COR-L47 (cell line): ENCODE measurements at places on chromosomes 1 and 21.
A peak's percentile ranks its signal among the peaks of the same experiment; 100 is the strongest.

- peak; percentile 29 for DNase-seq
These were observed 20.7 kb downstream of the LGR6 start for GRCh38 chr1:202214089-202214843.

GRCh38 chr1:217066794-217067193 lies 343.6 kb upstream of the ESRRG start:
- DNase-seq: no peak

- DNase-seq: no peak
These were observed 24.0 kb upstream of the SLC30A10 start for GRCh38 chr1:219952361-219952760.

- no peak for DNase-seq
These were observed 8.6 kb downstream of the PRKACB start for GRCh38 chr1:84152649-84153056.

DNA sequence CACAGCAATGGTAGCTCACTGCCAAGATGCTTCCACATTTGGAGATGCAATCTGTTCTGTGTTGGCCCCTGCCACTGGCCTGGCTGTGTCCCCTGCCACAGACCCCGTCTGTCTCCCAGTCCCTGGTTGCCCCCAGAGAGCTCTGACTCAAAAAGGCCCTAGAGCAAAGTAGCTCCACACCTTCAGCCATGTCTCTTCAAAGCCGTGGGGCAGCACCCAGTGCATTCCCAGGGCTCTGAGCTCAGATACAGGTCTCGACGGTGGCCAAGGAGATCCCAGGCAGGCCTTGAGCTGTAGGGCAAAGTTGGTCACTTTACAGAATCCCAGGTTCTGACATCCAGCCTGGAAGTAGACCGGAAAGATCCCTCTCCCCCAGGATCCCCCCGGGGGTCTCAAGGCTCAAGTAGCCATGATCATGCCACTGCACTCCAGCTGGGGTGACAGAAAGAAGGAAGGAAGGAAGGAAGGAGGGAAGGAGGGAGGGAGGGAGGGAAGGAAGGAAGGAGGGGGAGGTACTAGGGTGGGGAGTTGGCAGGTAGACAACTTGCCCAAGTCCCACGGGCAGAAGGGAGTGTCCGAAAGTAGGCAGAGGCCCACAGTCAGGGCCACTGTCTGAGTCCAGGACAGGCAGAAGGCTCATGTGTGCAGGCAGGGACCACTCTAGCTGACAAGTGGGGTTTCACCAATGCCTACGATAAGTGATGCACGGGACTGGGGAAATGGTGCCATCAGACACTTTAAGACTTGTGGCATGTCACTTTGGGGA lies 4.8 kb upstream of the ARF1 start:
- no peak for DNase-seq

GRCh38 chr1:155024315-155024714 lies 9.3 kb downstream of the DCST2 start:
- DNase-seq: no peak

- no peak for DNase-seq
These were observed 29.1 kb upstream of the GOLT1A start for GRCh38 chr1:204242920-204243319.

- DNase-seq: peak; percentile 49
These were observed 21.1 kb downstream of the CACNA1E start for GRCh38 chr1:181504399-181504842.

DNA sequence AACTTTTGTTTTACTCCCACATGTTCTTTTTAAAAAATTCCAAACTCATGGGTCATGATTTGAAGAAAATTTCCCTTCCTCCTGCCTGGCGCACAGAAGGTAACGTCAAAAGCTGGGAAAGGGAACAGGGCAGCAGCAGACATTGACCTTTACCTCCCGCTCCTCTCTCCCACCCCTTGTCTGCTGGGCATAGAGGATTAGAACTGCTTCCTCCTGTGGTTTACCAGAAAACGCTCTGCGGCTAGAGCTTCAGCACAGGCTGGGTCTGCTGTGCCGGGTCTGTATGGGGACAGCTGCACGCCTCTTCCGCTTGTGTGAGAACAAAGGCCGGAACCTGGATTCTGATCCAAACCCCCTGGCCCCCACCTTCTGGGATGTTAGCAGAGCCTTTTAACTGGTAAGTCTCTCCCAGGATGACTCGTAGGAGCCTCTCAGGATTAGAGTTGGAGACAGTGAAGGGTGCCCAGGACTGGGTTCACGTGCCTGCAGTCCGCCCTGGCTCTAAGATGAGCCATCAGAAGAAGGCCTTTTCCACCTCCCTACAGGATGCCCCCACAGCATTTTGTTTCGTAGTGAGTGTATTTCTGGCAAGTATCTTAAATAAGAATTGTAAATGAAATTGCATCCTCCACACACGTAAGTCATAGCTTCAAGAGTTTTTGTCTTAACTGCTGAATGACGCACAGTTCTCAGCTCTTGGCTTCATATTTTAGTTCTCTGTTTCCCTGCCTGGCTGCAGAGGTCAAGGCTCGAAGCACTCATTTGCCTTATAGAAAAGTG lies 5.2 kb downstream of the H6PD start:
- DNase-seq: no peak

- DNase-seq: no peak
These were observed 359.3 kb upstream of the RUNX1 start for GRCh38 chr21:35408401-35408800.

GRCh38 chr1:115879977-115880376 lies 39.1 kb upstream of the NHLH2 start:
- no peak for DNase-seq

DNA sequence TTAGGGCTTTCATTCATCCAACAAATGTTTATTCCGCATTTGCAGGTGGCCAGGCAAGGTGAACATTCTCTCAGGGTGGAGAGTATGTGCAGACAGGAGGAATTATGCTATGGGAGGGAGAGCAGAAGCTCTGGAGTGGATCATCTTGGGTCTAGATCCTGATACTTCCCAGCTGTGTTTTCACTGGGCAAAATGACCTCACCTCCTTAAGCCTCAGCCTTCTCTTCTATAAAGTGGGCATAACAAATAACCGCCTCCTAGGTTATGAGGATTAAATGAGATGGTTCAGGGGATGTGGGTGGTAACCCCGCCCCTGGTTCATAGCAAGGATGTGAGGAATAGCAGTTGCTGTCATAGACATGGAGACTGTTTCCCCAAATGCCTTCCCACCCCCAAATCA lies 1.7 kb upstream of the TMEM51 start:
- DNase-seq: no peak

- DNase-seq: no peak
These were observed 39.5 kb upstream of the RCC1 start for GRCh38 chr1:28466226-28466778.

DNA sequence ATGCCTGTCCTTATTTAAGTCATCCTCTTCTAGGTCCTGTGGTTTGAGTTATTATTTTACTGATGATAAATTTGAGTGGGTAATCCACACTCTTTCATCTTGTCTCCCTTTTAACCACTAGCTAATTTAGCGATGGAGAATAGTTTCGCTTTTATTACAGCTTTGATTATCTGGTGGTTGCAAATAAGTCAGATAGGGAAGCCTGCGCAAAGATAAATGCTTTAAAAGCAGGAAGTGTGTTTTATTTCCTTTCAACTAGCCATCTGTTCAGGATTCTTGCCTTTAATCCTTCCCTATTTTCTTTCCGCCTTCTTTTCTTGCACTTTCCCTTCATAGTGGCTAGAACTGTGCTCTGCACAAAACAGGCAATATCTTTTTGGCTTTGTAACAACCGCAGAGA lies 129.0 kb downstream of the TGFB2 start:
- no peak for DNase-seq

DNA sequence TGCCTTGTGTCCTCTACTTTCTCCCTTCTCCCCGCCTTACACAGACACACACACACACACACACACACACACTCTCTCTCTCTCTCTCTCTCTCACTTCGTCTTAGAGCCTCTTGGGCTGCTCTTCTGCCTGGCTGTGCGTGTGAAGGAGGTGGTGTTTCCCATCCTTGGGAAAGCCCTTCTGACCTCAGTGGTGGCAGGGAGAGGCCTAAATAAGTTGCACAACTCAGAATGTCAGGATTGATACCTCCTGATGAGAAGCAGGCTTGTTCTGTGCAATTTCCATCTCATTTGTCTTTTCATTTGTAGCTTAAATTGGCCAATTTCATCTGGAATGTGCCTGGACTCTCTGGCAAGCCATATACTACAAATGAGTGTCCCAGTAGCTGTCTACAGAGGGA lies 25.0 kb downstream of the LRRN2 start:
- no peak for DNase-seq

DNA sequence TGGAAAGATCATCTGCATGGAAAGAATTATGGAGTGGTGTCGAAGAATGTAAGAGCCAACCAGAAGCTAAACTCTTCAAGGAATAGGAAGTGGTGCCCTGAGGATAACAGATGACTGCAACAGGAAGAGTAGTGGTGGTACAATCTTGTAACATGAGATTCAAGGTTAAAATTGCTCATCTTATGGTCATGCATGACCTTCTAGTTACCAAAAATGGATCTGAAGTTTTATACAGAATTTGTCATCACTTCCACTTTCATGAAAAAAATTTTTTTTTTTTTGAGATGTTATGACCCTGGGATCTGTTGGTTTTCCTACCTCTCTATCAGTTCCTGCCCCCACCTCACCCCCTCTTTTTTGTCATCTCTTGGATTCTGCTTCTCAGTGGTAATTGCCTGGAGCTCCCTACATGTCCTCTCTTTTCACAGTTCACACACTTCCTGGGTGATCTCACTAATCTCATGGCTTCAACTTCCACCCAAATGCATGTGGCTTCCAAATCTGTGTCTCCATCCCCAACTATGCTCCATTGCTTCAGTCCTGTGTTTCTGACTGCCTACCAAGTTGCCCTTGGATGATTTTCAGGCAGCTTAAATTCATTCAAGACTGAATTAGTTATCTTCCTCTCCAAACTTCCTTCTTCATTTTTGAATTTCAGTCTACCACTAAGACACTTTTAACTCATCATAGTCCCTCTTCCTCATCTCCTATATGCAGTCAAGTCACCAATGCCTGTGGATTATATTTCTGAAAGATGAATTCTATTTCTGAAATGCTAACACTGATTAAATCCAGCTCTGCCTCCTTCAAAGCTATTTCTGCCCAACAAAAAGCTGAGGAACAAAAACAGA lies 48.4 kb downstream of the SLAMF6 start:
- no peak for DNase-seq

- no peak for DNase-seq
These were observed 14.9 kb upstream of the CD247 start for GRCh38 chr1:167532964-167533824.

GRCh38 chr1:117702654-117703053 lies 96.8 kb downstream of the TENT5C start:
- no peak for DNase-seq

GRCh38 chr1:5877001-5877400 lies 115.2 kb downstream of the NPHP4 start:
- no peak for DNase-seq

DNA sequence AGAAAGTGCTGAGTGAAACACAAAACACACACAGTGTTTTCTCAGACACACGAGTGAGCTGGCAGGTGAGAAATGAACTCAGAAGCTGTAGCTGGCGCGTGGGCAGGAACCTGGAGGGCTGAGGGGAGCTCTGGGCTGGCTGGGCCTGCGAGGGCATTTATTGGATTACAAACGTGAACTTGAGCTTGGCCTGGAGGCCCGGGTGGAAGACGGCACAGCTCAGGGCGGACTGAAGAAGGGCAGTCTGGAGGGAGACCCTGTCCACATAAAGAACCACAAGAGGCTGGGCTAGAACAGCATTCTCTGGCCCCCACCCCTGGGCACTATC lies 52.1 kb upstream of the ADARB1 start:
- DNase-seq: no peak

DNA sequence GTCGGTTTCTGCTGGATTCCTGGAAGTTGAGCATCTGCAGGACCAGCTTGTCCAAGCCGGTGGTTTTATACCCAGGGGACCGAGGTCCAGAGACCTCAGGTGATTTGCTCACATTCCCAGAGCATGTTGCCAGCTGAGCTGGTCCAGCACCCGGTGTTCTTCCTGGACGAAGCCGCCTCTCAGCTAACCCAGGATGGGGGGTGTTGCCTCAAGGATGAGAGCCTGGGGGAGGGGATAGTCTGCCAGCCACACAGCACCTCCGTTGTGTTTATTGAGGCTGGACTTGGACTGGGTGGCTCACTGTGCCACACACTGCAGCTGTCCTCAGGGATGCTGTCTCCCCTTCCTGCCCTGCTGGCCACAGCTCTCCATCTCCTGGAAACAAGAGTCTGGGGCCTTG lies 1.5 kb downstream of the TMEM201 start:
- DNase-seq: no peak

DNA sequence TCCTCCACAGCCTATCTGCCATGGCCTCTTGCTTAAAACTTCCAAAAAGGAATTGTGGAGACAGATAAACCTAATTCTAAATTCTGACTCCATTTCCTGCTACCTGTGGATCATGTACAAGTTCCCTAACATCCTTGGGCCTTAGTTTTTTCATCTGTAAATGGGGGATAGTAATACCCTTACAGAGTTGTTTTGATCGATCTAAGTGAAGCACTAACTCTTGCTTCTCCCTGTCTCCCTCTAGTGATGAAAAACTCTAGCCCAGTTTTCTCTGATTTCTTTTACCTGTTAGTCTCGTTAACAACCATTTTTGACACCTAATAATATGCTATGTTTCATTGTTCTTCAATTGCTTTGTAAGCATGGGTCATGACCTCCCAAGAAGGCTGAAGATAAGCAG lies 65.9 kb downstream of the TM2D1 start:
- DNase-seq: no peak

- DNase-seq: no peak
These were observed 12.5 kb downstream of the CSDE1 start for GRCh38 chr1:114745291-114745690.

DNA sequence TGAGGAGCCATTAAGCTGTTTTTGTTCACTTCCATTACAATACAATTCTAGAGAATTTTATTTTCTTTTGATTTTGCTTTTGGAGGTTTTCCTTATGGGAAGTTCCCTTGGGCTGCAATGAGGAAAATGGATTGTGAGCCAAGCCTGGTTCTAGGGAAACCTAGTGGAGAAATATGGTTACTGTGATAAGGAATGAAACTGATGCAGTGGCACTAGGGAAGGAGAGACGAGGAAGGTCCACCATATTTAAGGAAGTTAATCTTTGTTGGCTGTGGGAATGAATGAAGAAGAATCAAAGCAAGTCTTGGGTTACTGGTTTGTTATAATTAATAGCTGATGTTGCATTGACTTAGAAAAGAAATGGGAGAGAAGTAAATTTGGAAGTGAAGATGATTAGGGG lies 28.4 kb downstream of the CHML start:
- no peak for DNase-seq

DNA sequence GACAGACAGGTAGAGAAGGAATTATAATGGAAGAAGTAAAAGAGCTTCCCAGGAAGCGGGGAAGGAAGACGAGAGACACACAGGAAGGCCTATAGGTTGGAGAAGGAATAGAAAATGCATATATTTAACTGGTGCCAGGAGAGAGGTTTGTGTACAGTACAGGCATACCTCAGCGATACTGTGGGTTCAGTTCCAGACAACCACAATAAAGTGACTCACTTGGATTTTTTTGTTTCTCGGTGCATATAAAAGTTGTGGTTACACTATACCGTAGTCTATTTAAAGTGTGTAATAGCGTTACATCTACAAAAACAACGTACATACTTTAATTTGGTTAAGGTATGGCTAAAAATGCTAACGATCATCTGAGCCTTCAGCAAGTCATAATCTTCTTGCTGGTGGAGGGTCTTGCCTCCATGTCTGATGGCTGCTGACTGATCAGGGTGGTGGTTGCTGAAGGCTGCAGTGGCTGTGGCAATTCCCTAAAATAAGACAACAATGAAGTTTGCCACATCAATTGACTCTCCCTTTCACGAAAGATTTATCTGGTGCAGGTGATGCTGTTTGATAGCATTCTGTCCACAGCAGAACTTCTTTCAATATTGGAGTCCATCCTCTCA lies 16.0 kb downstream of the YARS1 start:
- DNase-seq: no peak
